ENCODE measurements at places on chromosomes 16 and 17.
A peak's percentile ranks its signal among the peaks of the same experiment; 100 is the strongest.

GRCh38 chr17:2797637-2798036 lies 1.4 kb downstream of the RAP1GAP2 start:
- no peak for ATAC-seq

- ATAC-seq, result no peak
Observed at GRCh38 chr17:81859906-81860755, at the start of gene P4HB. P4HB (minus strand) TSS chr17:81860535; CDS start chr17:81860471, 64 bp downstream.

GRCh38 chr17:82874011-82874835 lies 34.4 kb upstream of the ZNF750 start:
- no peak for ATAC-seq

GRCh38 chr16:14529010-14529669 lies 100.9 kb downstream of the PARN start:
- ATAC-seq, result peak; percentile 81

DNA sequence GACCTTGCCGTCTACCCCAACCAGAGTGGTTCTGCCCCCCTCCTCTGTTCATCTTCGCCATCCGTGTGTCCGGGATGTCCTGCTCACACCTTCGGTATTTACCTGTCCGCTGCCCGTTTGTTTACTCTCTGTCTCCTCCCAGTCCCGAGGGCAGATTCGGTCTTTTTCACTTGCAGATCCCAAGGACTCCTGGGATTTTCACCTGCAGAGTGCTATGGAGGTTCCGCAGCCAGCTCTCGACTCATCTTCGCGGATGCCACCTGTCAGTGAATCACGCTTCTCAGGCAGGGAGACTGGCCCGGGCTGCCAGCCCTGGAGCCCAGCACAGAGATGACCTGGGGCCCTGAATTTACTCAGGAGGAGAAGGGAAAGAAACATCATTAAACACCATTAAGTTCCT lies 8.1 kb downstream of the CRISPLD2 start:
- no peak for ATAC-seq

DNA sequence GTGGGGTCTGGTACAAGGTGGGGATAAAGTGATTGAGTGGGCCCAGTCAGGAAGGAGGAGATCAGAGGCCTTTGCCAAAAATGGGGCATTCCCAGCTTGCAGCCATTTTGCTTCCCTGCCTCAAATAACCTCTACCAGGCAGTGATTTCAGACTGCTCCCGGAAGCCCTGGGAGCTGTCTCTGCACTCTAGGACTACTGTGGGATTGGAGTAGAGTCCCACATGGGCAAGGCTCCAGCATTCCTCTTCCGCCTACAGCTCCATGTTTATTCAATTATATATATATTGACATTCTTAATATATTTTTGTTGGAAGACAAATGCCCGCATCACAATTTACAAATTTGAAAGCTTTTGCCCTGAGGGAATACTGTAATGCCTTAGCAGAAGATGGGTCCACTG lies 13.5 kb downstream of the SUPT6H start:
- no peak for ATAC-seq

GRCh38 chr17:38579934-38580333 lies 25.8 kb downstream of the SRCIN1 start:
- ATAC-seq, result no peak

GRCh38 chr16:71387045-71387871 lies 28.7 kb downstream of the CALB2 start:
- no peak for ATAC-seq

- peak; percentile 34 for ATAC-seq
Observed at GRCh38 chr17:77285594-77286390, 145.0 kb downstream of the SEC14L1 start.

- no peak for ATAC-seq
Observed at GRCh38 chr16:86041807-86042206, 142.8 kb downstream of the IRF8 start.

DNA sequence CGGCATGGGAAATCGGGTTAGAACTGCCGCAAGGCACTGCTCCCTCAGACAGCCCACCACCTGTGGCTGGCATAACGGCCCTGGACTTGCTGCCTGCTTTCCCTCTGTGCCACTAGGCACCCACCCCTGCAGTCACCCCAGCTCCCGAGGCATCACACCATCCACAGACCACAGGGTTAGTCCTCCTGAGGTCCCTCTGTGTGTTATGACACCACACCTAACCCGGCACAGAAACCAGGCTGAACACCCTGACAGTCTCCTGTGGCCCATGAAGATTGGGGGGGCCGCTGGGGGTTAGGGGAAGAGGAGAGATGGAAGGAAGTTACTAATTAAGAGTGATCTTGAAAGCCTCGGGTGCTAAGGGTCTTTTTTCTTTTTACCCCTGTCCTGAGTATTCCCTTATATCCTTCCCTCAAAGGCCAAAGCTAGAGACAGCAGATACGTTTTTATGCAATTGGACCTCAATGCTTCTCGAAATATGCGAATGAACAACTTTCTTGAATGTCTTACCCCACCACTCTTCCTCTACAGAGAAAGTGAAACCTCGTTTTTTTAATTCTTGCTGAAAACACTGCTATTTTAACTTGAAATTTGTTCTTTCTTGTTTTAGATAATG lies 7.0 kb downstream of the CYTH1 start:
- ATAC-seq, result no peak

DNA sequence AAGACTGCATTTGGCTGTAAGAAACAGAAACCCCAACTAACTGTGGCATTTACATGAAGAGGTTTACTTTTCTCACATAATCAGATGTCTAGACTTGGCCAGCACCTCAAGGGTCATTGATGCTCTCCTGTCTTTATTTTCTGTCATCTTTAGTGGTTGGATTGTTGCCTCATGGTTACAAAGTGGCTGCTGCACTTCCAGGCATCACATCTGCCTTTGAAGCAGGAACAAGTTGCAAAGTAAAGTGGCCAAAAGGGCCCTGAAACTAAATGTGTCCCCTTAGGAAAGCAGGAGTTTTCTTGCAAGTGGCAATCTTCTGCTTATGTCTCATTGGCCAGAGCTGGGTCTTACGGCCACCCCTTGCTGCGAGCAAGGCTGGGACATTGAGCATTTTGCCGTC lies 26.5 kb upstream of the STH start:
- ATAC-seq, result no peak

- ATAC-seq, result no peak
Observed at GRCh38 chr16:13194766-13195165, 293.4 kb downstream of the SHISA9 start.

- no peak for ATAC-seq
Observed at GRCh38 chr17:65530523-65531255, 30.8 kb downstream of the AXIN2 start.

GRCh38 chr17:4334776-4335584 lies 31.5 kb downstream of the UBE2G1 start:
- no peak for ATAC-seq
